ENCODE measurements at places on chromosomes 11 and 22. TPM values are rescaled to one million over a fixed set of nuclear protein-coding genes. Genes with fewer than 3 reads are reported as not detected.

The CAPRIN1 gene
- 123 TPM for total RNA-seq

The OR5M10 gene
- not detected for total RNA-seq

The CCDC85B gene
- total RNA-seq = 76.4 TPM

The SERPING1 gene
- total RNA-seq = 779 TPM

The RTCB gene
- total RNA-seq = 42.2 TPM

GRCh38 chr11:68212421-68213134 lies 518 bp downstream of the KMT5B start:
- no peak for DNase-seq
- peaks cover 72% of the 10 kb centered on the region for H3K4me1 ChIP-seq
- H3K27me3 ChIP-seq = no peaks in the 10 kb centered on the region
- no peaks in the 10 kb centered on the region for H3K36me3 ChIP-seq
- H3K27ac ChIP-seq = peak overlapping the region; percentile 98

GRCh38 chr22:30036656-30037055 lies 43.6 kb upstream of the HORMAD2 start:
- peaks cover 16% of the 10 kb centered on the region for H3K4me1 ChIP-seq
- no peak for DNase-seq
- no peak overlapping the region for H3K4me3 ChIP-seq

- no peak for DNase-seq
- H3K4me1 ChIP-seq = peaks cover 14% of the 10 kb centered on the region
- H3K27me3 ChIP-seq = no peaks in the 10 kb centered on the region
- no peak overlapping the region for H3K4me3 ChIP-seq
- no peak overlapping the region for H3K27ac ChIP-seq
These were observed 118.8 kb upstream of the CADM1 start for GRCh38 chr11:115623021-115623451.

- no peaks in the 10 kb centered on the region for H3K36me3 ChIP-seq
- H3K4me1 ChIP-seq = peaks cover 80% of the 10 kb centered on the region
- H3K27me3 ChIP-seq = no peaks in the 10 kb centered on the region
- peak overlapping the region; percentile 59 for H3K4me3 ChIP-seq
- no peak for DNase-seq
- H3K27ac ChIP-seq = peak overlapping the region; percentile 90
These were observed 101.0 kb upstream of the AKIP1 start for GRCh38 chr11:8809939-8810539.

- no peaks in the 10 kb centered on the region for H3K36me3 ChIP-seq
- H3K4me3 ChIP-seq = no peak overlapping the region
- no peak for DNase-seq
- no peaks in the 10 kb centered on the region for H3K27me3 ChIP-seq
- peaks cover 19% of the 10 kb centered on the region for H3K4me1 ChIP-seq
- no peak overlapping the region for H3K27ac ChIP-seq
These were observed 53.5 kb downstream of the MCAM start for GRCh38 chr11:119263352-119263940.

DNA sequence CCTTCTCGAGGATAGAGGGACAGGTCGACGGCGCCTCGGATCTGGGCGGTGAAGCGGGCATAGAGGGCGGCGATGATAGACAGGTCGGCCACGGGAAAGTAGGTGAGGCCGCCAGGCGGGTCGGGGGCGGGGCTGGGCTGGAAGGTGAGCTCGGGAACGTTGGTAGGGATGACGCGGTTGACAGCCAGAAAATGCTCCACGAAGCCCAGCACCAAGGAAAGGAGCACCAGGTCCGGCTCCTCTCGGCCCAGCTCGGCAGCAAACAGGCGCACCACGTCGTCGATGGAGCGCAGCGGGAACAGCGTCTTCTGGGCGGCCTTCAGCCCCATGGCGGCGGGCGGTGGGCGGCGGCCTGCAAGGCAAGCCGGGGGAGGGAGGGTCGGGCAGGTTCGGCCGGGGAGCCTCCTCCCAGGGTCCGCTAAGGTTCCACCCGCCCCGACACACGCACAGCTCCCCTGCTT lies 540 bp downstream of the MEN1 start:
- no peaks in the 10 kb centered on the region for H3K27me3 ChIP-seq
- H3K36me3 ChIP-seq = no peaks in the 10 kb centered on the region

DNA sequence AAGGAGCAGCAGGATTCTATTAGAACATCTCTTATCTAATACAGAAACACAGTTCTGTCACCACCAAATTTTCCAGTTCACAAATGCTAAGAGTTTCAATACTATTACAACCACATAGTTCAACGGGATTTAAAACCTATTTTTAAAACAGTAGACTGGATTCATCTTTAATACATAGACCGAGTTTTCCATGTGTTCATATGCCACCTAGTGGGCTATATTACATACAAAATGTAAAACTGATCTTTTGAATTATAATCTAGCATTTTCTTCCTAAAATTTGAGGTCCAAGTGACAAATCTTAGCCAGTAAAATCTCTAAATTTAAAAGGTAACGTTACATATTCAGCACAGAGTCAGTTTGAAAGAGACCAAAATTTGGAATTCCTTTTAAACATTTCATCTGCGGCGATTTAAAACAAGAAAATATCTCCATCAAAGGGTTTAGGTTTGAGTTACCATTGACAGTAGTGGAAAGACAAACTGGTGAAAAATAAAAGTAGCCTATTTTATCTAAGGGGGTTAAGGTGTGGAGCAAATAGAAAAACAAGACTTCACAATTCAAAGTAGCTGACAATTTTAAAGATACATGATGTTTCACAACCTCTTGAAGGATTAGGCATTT lies 269.3 kb upstream of the MPPED2 start:
- no peak overlapping the region for H3K4me3 ChIP-seq
- H3K4me1 ChIP-seq = no peaks in the 10 kb centered on the region
- no peak for DNase-seq
- no peaks in the 10 kb centered on the region for H3K27me3 ChIP-seq
- H3K27ac ChIP-seq = no peak overlapping the region

- peaks cover 8% of the 10 kb centered on the region for H3K4me1 ChIP-seq
- H3K4me3 ChIP-seq = no peak overlapping the region
- no peak for DNase-seq
- no peaks in the 10 kb centered on the region for H3K27me3 ChIP-seq
These were observed 35.7 kb downstream of the CELSR1 start for GRCh38 chr22:46501701-46502100.

GRCh38 chr22:37020192-37020479 lies 594 bp downstream of the MPST start:
- peak overlapping the region; percentile 97 for H3K27ac ChIP-seq
- DNase-seq = no peak
- H3K36me3 ChIP-seq = no peaks in the 10 kb centered on the region

DNA sequence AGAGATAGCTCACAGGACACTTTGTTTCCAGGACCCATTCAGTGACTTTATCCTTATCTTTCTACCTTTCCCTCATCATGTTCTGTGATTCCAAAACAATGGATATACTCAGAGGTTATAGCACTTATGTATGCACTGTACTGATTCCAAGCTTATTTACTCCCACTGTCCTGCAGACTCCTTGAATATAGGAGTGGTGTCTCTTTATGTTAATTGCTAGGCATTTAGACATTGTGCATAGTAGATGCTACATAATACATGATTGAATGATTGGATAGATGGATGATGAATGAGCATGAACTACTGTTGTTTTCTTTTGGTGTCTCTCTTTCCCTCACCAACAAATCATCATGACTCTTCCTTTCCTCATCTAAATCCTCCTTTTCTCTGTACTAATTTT lies 279.1 kb upstream of the RAG2 start:
- no peak overlapping the region for H3K4me3 ChIP-seq
- H3K4me1 ChIP-seq = no peaks in the 10 kb centered on the region
- H3K36me3 ChIP-seq = no peaks in the 10 kb centered on the region
- no peaks in the 10 kb centered on the region for H3K27me3 ChIP-seq

DNA sequence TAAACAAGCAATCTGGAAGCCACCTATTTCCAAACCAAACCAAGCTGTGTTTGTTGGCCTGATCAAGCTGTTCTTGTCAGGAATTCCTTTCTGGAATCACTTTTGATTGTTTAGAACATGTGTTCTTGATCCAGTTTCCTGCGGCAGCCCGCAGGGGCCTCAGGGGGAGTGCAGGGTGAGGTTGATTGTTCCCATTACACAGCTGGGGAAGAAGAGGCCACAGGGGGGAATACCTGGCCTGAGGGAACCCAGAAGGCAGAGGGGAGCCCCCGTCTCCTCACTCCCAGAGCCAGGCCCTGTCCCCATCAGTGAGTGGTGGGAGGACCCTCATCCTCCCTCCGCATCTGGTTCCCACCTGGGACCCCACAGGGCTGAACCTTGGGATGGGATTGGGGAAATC lies 4.2 kb downstream of the MRGPRD start:
- H3K4me1 ChIP-seq = peaks cover 8% of the 10 kb centered on the region
- no peak for DNase-seq
- H3K36me3 ChIP-seq = no peaks in the 10 kb centered on the region
- H3K27me3 ChIP-seq = no peaks in the 10 kb centered on the region
- no peak overlapping the region for H3K4me3 ChIP-seq

DNA sequence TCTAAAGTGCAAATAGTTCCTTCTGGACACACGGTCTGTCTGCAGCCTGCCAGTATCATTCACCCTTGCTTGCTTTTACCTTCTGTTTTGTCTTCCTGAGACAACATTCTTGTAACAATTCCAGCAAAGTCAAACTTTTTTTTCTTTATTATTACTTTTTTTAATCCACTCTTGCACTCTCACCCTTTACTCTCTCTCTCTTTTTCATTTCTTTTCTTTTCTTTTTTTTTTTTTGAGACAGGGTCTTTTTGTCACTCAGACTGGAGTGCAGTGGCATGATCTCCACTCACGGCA lies 53.7 kb downstream of the MCHR1 start:
- peak overlapping the region; percentile 45 for H3K27ac ChIP-seq
- H3K27me3 ChIP-seq = no peaks in the 10 kb centered on the region

DNA sequence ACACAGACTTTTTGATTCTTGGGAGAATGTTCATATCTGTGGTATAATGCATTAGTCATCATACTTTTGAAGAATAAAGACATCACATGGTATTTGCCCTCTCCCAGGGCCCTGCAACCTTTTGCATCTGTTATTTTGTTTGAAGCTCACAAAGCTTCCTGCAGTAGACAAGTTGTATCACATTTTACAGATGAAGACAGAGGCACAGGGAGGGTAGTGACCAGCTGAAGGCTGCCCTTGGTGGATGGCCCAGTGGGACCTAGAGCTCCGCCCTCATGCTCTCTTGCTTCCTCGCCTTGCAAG lies 66.4 kb downstream of the UBASH3B start:
- H3K36me3 ChIP-seq = no peaks in the 10 kb centered on the region
- H3K4me1 ChIP-seq = no peaks in the 10 kb centered on the region
- H3K4me3 ChIP-seq = no peak overlapping the region
- H3K27me3 ChIP-seq = no peaks in the 10 kb centered on the region

- no peaks in the 10 kb centered on the region for H3K36me3 ChIP-seq
- H3K27ac ChIP-seq = no peak overlapping the region
- no peak for DNase-seq
- no peak overlapping the region for H3K4me3 ChIP-seq
These were observed 253.1 kb downstream of the FAT3 start for GRCh38 chr11:92477686-92478085.

DNA sequence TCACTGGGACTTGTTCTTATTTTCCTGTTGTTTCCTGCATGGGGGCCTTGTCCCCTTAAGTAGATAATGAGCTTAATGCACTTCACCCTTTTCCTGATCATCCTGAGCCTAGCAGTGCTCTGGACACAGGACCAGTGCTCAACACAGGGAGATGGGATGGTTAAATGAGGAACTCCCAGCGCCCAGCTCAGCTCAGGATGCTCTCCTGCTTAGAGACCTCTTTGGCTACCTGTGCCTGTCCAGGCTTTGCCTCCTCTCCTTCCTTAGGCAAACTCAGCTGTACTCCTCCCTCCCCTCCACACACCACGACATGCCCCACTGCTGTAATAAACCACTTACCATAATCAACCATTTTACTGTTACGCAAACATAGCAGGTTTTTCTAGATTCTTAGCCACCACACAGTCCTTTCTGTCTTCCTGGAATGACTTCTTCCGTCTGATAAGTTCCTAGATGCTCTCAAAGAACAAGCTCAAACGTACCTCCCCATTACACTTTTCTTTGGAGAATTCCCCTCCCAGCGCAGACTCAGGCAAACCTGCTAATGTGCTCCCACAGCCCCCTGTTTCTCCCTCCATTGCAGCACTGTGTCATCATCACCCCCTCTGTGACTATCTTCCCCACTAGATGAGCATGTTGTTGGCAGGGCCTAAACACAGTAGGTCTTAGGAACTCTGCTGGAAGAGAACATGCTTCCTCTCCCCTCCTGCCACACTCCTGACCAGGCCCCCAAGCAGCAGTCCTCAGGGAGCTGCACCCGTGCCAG lies 113.6 kb downstream of the MICAL2 start:
- no peak overlapping the region for H3K4me3 ChIP-seq
- DNase-seq = no peak
- H3K4me1 ChIP-seq = peaks cover 57% of the 10 kb centered on the region

- H3K4me3 ChIP-seq = peak overlapping the region; percentile 38
- H3K27me3 ChIP-seq = no peaks in the 10 kb centered on the region
- peak overlapping the region; percentile 79 for H3K27ac ChIP-seq
- H3K36me3 ChIP-seq = no peaks in the 10 kb centered on the region
- peaks cover 38% of the 10 kb centered on the region for H3K4me1 ChIP-seq
These were observed 19.1 kb downstream of the IRAG1 start for GRCh38 chr11:10674440-10674855.

DNA sequence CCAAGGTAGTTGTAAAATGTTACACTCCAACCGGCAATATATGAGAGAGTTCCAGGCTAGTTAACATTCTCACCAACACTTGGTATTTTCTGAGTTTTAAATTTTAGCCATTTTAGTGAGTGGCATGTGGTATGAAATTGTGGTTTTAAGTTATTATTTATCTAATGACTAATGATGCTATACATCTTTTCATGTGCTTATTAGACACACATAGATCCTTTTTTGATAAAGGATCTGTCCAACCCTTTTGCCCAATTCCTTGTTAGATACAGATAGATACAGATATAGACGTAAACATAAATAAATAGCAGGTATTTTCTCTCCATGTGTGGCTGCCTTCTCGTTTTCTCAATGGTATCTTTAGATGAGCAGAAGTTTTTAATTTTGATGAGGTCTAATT lies 39.3 kb downstream of the ALKBH8 start:
- DNase-seq = no peak
- no peaks in the 10 kb centered on the region for H3K36me3 ChIP-seq
- no peaks in the 10 kb centered on the region for H3K4me1 ChIP-seq
- H3K27me3 ChIP-seq = no peaks in the 10 kb centered on the region
- H3K27ac ChIP-seq = no peak overlapping the region
- no peak overlapping the region for H3K4me3 ChIP-seq

DNA sequence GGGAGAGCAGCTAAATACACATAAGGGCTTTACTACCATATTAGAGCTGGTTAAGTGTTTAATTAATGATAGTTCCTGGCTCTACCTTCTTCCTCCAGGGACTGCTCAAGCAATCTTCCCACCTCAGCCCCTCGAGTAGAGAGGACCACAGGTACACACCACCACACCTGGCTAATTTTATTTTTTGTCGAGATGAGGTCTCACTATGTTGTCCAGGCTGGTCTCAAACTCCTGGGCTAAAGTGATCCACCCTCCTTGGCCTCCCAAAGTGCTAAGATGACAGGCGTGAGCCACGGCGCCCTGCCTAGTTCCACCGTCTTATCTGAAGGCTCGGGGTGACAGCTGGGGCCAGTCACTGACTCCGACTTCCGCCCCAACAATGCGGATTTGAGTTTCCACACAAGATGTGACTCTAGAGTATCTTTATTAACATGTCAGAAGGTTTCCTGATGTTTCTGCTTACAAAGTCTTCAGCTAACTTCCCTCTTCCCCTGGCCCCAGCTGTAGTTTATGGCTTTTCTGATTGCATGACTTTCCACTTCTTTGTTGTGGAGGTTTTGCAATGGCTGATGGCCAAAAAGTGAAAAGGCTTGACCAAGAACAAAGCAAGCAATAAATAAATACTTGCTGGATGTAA lies 16.8 kb downstream of the TPST2 start:
- no peak overlapping the region for H3K27ac ChIP-seq
- no peak overlapping the region for H3K4me3 ChIP-seq
- no peaks in the 10 kb centered on the region for H3K4me1 ChIP-seq
- DNase-seq = no peak
- no peaks in the 10 kb centered on the region for H3K27me3 ChIP-seq

- no peaks in the 10 kb centered on the region for H3K27me3 ChIP-seq
- peaks cover 51% of the 10 kb centered on the region for H3K36me3 ChIP-seq
- no peak overlapping the region for H3K4me3 ChIP-seq
These were observed 15.2 kb downstream of the POLR3H start for GRCh38 chr22:41528938-41529561.

All from vagina (tissue), 2 donors.